ENCODE measurements at places on chromosomes 1 and 21. TPM values are rescaled to one million over a fixed set of nuclear protein-coding genes. Genes with fewer than 3 reads are reported as not detected.
A peak's percentile ranks its signal among the peaks of the same experiment; 100 is the strongest.

Gene FLG
- total RNA-seq = not detected

Gene MATN1
- not detected for total RNA-seq

Gene VANGL1
- 22.4 TPM for total RNA-seq

Gene METTL18
- total RNA-seq = 11.2 TPM

Gene SLAMF8
- total RNA-seq = not detected

Gene PUSL1
- 22.7 TPM for total RNA-seq

- H3K36me3 ChIP-seq = peaks cover 74% of the 10 kb centered on the region
- no peaks in the 10 kb centered on the region for H3K4me1 ChIP-seq
- DNase-seq = no peak
- no peak overlapping the region for H3K4me3 ChIP-seq
- H3K27me3 ChIP-seq = no peaks in the 10 kb centered on the region
These were observed 27.4 kb downstream of the LAMB3 start for GRCh38 chr1:209624558-209625549.

- no peaks in the 10 kb centered on the region for H3K36me3 ChIP-seq
- H3K4me3 ChIP-seq = no peak overlapping the region
- peaks cover 30% of the 10 kb centered on the region for H3K27me3 ChIP-seq
- no peak overlapping the region for H3K27ac ChIP-seq
- H3K4me1 ChIP-seq = peaks cover 30% of the 10 kb centered on the region
These were observed 414 bp downstream of the GUCA2B start for GRCh38 chr1:42153624-42154023.

DNA sequence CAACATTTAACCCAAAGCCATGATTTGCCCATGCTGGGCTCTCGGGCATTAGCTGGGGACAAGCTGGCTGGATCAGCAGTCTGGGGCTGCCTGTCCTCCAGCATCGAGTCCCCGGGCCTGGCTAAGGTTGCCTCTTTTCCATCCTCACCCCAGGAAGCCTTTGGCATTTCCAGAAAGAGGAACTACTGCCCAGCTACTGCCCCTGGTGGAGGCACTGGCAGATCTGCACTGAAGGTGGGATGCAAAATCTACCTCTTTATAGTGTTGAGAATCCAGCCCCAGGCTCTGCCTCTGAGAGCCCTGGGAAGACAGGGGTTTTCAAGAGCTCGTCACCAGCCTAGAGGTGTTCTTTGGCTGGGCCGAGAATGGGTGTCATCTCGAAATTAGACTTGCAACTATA is 635.9 kb downstream of the MATN1 start:
- peaks cover 19% of the 10 kb centered on the region for H3K4me1 ChIP-seq
- H3K36me3 ChIP-seq = peaks cover 10% of the 10 kb centered on the region
- H3K4me3 ChIP-seq = no peak overlapping the region
- no peak overlapping the region for H3K27ac ChIP-seq
- DNase-seq = peak; percentile 19

GRCh38 chr1:76725864-76726619 is 141.2 kb upstream of the ST6GALNAC5 start:
- no peaks in the 10 kb centered on the region for H3K36me3 ChIP-seq
- no peaks in the 10 kb centered on the region for H3K27me3 ChIP-seq
- no peak for DNase-seq
- no peaks in the 10 kb centered on the region for H3K4me1 ChIP-seq
- no peak overlapping the region for H3K27ac ChIP-seq

DNA sequence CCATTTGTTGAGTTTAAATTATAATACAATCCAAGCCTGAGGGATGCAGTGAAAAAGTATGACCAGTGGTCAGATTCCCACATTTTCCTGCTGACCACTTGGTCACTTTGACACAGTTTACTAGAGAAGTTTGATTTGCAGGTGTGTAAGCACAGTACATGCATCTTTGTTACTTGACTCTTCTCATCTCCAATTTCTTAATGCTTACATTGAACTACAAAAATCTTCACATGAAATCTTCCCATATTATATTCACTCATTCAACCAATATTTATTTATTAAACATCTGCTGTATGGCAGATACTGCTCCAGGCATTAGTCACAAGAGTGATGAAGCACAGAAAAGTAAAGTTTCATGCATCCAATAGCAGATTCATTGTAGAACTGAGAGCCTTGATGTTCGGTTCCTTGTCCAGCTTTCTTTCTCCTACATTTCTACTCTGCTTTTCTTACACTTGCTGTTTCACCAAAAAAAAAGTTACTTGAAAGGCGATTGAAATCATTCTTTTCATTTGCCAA is 211.7 kb downstream of the NFIA start:
- no peaks in the 10 kb centered on the region for H3K27me3 ChIP-seq
- no peak overlapping the region for H3K4me3 ChIP-seq
- no peak overlapping the region for H3K27ac ChIP-seq

DNA sequence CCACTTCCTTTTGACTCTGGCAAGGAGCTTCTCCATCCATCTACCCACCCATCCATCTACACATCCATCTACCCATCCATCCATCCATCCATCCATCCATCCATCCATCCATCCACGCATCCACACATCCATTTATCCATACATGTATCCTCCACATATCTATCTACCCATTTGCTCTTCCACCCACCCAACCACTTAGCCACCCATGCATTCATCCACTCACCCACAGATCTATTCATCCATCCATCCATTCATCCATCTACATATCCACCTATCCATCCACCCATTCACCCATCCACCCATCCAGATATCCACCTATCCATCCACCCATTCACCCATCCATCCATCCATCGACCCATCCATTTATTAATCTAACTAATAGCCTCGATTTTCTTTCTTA is 23.0 kb upstream of the KANK4 start:
- no peak for DNase-seq
- no peak overlapping the region for H3K4me3 ChIP-seq
- H3K4me1 ChIP-seq = no peaks in the 10 kb centered on the region
- H3K36me3 ChIP-seq = no peaks in the 10 kb centered on the region
- H3K27ac ChIP-seq = no peak overlapping the region

- no peaks in the 10 kb centered on the region for H3K27me3 ChIP-seq
- H3K36me3 ChIP-seq = no peaks in the 10 kb centered on the region
- H3K4me3 ChIP-seq = no peak overlapping the region
- DNase-seq = no peak
These were observed 1455.2 kb downstream of the AMY1C start for GRCh38 chr1:105204836-105205371.

DNA sequence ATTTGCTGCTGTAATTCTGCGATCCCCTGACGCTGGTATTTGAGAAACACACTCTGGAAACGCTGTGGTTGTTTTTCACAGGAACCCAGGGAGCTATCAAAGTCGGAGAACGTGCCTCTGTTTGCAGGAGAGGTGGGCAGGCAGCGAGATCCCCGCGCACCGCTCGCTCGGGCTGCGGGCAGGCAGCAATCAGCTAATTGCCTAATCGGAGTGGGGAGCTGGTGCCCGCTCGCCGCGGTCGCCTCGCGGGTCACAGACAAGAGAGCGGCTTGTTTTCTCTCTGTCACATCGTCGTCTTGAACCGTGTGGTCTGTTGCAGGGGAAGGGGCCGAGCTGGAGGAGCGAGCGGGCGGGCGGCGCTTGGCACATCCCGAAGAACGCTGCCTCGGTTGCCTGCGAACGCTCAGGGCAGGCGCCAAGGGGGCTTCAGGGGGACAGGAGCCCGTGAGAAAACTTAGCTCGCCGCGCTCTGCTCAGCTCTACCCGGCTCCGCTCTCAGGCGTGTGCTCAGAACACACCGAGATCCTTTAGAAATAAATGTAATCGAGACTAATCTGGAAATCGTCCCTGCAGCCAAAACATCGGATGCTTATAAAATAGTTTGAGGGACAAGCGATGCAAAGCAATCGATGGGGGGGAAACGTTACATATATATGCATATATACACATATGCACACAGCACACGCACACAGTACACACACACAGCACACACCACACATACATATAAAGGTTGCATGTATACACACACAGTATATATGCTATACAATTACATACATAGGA is 93.6 kb upstream of the SMYD2 start:
- no peak for DNase-seq
- H3K27me3 ChIP-seq = peaks cover 45% of the 10 kb centered on the region
- no peaks in the 10 kb centered on the region for H3K4me1 ChIP-seq
- H3K36me3 ChIP-seq = no peaks in the 10 kb centered on the region

GRCh38 chr1:205015241-205015640 is 27.8 kb upstream of the CNTN2 start:
- peaks cover 94% of the 10 kb centered on the region for H3K27me3 ChIP-seq
- no peak overlapping the region for H3K4me3 ChIP-seq
- H3K27ac ChIP-seq = no peak overlapping the region
- no peaks in the 10 kb centered on the region for H3K36me3 ChIP-seq

DNA sequence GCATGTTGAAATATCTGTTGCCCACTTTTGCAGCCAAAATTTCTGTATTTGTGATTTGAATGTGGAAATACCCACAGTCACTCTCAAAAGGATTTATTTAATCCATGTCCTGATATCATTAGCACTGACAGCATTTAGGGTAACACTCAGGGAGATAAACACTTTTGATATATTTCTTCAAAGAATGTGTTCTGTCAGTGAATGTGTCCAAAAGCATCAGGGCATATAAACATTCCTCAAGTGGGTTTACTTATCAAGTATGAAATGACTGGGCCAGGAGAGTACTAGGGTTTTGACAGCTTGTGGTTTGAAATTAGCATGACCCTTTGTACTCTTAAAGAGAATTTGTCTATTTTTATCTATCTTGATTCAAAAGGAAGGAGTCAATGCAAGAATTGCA is 1302.1 kb upstream of the ADGRL2 start:
- H3K36me3 ChIP-seq = no peaks in the 10 kb centered on the region
- H3K27ac ChIP-seq = no peak overlapping the region
- H3K27me3 ChIP-seq = no peaks in the 10 kb centered on the region
- no peak overlapping the region for H3K4me3 ChIP-seq
- DNase-seq = no peak

DNA sequence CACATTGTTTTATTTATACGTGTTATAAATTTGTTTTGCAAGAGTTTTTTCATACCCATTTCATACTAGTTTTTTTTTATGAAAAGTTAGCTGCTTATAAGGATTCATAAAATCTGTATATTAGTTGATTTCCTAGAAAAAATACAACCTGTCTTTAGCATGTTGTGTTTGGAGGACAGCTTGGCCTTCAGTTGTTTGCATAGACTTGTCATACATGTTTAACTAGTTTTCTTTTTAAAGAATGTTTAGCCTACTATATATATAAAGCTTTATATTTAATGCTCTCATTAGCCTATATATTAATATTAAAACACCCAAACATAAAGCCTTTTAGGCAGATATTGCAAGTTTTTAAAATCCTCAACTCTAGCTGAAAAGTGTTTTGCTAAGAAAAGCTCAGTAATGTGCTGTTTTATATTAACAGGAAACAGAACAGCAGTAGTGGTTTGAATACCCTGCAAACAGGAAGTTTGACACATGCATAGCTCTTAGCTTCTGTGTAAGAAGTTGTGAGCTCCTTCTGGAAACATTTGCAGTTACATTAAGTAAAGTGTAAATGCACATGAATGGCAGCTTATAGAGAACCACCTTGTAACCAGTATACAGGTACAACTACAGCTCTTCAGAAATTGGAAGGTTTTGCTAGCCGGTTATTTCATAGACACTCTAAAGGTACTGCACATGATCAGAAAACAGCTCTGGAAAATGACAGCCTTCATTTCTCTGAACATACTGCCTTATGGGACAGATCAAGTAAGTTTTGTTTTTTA is at the start of gene PRKACB:
Gene PRKACB (plus strand): TSS at position 476 of the 770 bp plus-strand sequence. CDS start 91 bp downstream, at position 567.
- no peak for DNase-seq
- H3K4me3 ChIP-seq = peak within 1 kb of the TSS; percentile 48
- H3K4me1 ChIP-seq = peaks cover 27% of the 10 kb centered on the region
- H3K27ac ChIP-seq = peak within 1 kb of the TSS; percentile 83
- no peaks in the 10 kb centered on the region for H3K27me3 ChIP-seq

GRCh38 chr1:193856261-193856660 is 669.8 kb upstream of the B3GALT2 start:
- H3K4me3 ChIP-seq = no peak overlapping the region
- H3K4me1 ChIP-seq = no peaks in the 10 kb centered on the region
- no peaks in the 10 kb centered on the region for H3K36me3 ChIP-seq
- no peaks in the 10 kb centered on the region for H3K27me3 ChIP-seq

DNA sequence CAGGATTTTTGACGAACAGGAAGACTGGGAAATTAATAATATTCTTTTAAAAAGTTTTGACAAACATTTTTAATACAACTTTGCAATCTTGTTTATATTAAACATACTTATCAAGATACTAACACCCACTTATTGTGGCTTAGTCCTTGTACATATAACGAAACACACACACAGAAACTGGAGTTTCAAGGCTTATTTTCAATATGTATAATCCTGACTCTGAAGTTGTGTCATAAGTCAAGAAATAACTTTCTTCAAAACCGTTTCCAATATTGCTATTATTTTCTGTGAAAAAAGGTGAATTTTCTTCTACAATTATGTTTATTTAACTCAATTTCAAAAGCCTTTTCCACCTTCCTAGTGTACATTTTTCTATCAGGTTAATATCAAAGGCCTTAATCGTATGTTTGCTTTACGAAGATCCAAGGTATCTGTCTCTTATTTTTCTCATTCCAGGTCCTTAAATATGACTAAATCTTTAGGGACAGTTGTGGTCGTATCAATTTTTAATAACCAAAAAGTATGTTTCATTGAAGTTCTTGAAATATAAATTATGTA is 1.8 kb downstream of the CDKN2C start:
- H3K27me3 ChIP-seq = no peaks in the 10 kb centered on the region
- no peak for DNase-seq
- H3K4me3 ChIP-seq = peak overlapping the region; percentile 40
- H3K36me3 ChIP-seq = peaks cover 80% of the 10 kb centered on the region
- peak overlapping the region; percentile 90 for H3K27ac ChIP-seq
- peaks cover 25% of the 10 kb centered on the region for H3K4me1 ChIP-seq

- peaks cover 18% of the 10 kb centered on the region for H3K36me3 ChIP-seq
- H3K27ac ChIP-seq = no peak overlapping the region
- H3K4me1 ChIP-seq = peaks cover 23% of the 10 kb centered on the region
- no peaks in the 10 kb centered on the region for H3K27me3 ChIP-seq
- no peak overlapping the region for H3K4me3 ChIP-seq
These were observed 16.6 kb downstream of the IPO9 start for GRCh38 chr1:201845331-201846083.

DNA sequence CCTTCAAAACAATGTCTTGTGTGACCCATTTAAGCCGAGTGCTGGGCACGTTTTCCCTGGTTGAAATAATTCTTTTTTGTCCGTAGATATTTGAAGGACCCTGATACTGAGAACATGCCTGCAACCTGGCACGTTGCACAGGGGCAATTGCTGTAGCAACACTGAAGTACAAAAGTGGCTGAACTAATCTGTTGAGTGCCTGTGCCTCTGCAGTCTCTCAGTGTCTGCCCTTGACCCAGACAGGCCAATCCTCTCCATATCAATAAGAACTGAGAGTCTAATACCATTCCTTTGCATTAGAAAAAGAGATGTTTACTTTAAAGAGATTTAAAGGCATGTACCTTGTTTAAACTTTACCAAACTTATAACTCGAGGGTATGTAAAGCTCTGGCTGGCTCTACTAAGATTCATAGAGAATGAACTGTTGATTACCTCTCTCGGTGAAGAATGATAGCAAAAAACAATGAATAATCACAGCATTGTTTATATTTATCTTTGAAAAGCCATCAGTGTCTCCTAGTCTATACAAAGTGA is 2.4 kb downstream of the GREM2 start:
- no peak for DNase-seq
- no peak overlapping the region for H3K27ac ChIP-seq
- peaks cover 55% of the 10 kb centered on the region for H3K27me3 ChIP-seq
- H3K4me3 ChIP-seq = no peak overlapping the region
- H3K4me1 ChIP-seq = peaks cover 26% of the 10 kb centered on the region

- H3K4me3 ChIP-seq = no peak overlapping the region
- DNase-seq = no peak
- no peak overlapping the region for H3K27ac ChIP-seq
- H3K4me1 ChIP-seq = peaks cover 39% of the 10 kb centered on the region
- peaks cover 5% of the 10 kb centered on the region for H3K36me3 ChIP-seq
These were observed 42.7 kb upstream of the TRIM45 start for GRCh38 chr1:117164209-117164608.

- DNase-seq = no peak
- no peak overlapping the region for H3K4me3 ChIP-seq
- no peak overlapping the region for H3K27ac ChIP-seq
- no peaks in the 10 kb centered on the region for H3K4me1 ChIP-seq
- H3K36me3 ChIP-seq = no peaks in the 10 kb centered on the region
These were observed 33.4 kb downstream of the IGFN1 start for GRCh38 chr1:201223852-201224665.
